ENCODE measurements at places on chromosomes 6 and 20. TPM values are rescaled to one million over a fixed set of nuclear protein-coding genes. Genes with fewer than 3 reads are reported as not detected.
A peak's percentile ranks its signal among the peaks of the same experiment; 100 is the strongest.

- H3K4me3 ChIP-seq = no peak overlapping the region
- H3K27ac ChIP-seq = no peak overlapping the region
- H3K36me3 ChIP-seq = no peaks in the 10 kb centered on the region
These were observed 244.1 kb downstream of the TFAP2A start for GRCh38 chr6:10170816-10171215.

- H3K4me1 ChIP-seq = no peaks in the 10 kb centered on the region
- no peak for DNase-seq
- H3K36me3 ChIP-seq = no peaks in the 10 kb centered on the region
- no peak overlapping the region for H3K27ac ChIP-seq
These were observed 77.1 kb downstream of the GPR63 start for GRCh38 chr6:96760153-96760687.

- H3K27me3 ChIP-seq = no peaks in the 10 kb centered on the region
- no peak overlapping the region for H3K27ac ChIP-seq
- DNase-seq = no peak
- peaks cover 4% of the 10 kb centered on the region for H3K4me1 ChIP-seq
- H3K4me3 ChIP-seq = no peak overlapping the region
These were observed 103.8 kb upstream of the FLRT3 start for GRCh38 chr20:14441201-14441600.

GRCh38 chr6:153032255-153032882, 29.9 kb upstream of the MTRF1L start:
- DNase-seq = peak; percentile 67
- H3K27me3 ChIP-seq = no peaks in the 10 kb centered on the region
- H3K27ac ChIP-seq = no peak overlapping the region
- H3K4me3 ChIP-seq = no peak overlapping the region

DNA sequence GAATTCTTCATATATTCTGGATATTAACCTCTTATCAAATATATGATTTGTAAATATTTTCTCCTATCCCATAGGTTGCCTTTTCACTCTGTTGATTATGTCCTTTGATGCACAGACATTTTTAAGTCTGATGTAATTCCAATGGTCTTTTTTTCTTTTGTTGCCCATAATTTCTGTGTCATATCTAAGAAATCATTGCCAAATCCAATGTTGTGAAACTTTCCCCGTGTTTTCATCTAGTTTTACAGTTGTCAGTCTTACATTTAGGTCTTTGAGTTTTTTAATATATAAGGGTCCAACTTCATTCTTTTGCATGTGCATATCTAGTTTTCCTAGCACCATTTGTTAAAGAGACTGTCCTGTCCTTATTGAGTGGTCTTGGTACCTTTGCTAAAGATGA, 111.5 kb downstream of the SESN1 start:
- H3K36me3 ChIP-seq = peaks cover under 1% of the 10 kb centered on the region
- H3K27ac ChIP-seq = no peak overlapping the region
- H3K4me1 ChIP-seq = no peaks in the 10 kb centered on the region
- no peak overlapping the region for H3K4me3 ChIP-seq
- no peaks in the 10 kb centered on the region for H3K27me3 ChIP-seq
- no peak for DNase-seq

GRCh38 chr6:3339811-3340210, 81.1 kb downstream of the PSMG4 start:
- H3K27me3 ChIP-seq = no peaks in the 10 kb centered on the region
- no peaks in the 10 kb centered on the region for H3K4me1 ChIP-seq
- H3K4me3 ChIP-seq = no peak overlapping the region
- no peak overlapping the region for H3K27ac ChIP-seq

DNA sequence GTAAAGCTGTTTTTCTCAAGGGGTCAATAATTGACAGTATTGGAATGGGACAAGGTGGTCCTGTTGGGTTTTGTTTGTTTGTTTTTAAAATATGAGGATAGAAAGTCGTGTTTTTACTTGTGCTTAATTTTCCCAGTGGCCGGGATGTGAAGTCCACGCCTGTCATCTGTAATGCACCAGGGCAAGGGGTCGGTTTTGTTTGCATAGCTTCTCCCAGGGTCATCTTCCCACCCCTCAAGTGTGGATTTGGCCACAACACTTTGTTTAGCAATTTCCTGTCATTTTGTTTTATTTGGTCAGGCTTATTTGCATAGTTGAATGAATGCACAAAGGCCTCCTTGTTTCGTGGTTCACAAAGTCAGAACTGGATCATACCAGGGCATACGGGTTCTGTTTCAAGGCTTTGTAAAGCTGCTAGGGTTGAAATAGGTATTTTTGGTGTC, 29.8 kb downstream of the SYNJ2 start:
- H3K27me3 ChIP-seq = no peaks in the 10 kb centered on the region
- H3K27ac ChIP-seq = no peak overlapping the region
- H3K4me1 ChIP-seq = peaks cover 29% of the 10 kb centered on the region
- no peaks in the 10 kb centered on the region for H3K36me3 ChIP-seq
- DNase-seq = peak; percentile 84

DNA sequence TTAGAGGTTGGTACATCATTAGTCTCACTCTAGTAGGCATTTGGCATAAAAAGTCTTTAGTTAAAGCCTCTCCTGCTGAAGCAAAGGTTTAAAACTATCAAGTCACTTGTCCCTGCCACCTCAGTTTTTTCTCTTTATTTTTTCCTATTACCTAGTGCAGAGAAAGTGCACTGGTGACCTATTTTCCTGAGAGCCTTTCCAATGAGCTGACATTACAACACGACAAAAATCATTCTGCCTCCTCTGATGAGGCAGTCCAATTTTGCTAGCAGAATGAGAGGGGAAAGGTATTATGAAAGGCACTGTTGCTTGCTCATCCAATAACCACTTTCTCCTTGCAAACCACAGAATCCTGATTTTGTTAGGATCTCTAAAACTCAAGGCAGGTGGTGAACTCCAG, 73.3 kb upstream of the SGK1 start:
- no peaks in the 10 kb centered on the region for H3K27me3 ChIP-seq
- no peak for DNase-seq
- H3K4me3 ChIP-seq = no peak overlapping the region
- H3K27ac ChIP-seq = no peak overlapping the region
- H3K4me1 ChIP-seq = no peaks in the 10 kb centered on the region
- H3K36me3 ChIP-seq = no peaks in the 10 kb centered on the region

Gene RPN2
- 139 TPM for total RNA-seq

DNA sequence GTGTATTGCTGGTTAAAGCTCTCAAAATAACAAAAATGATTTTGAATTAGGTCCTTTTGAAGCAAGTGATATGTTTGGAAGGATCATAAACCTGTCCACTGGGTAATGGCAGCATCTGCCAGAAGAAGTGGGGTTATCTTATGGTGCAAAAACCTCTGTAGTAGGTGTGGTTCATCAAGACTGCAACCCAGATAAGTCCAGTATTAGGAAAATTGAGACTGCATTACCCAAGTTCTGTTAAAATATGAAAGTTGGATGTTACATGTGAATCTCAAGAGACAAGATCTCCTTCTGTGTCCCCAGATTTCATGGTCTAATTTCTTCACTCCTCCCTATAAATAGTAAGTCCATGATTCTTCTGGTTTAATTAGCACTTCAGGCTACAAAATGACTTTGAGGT, 59.4 kb downstream of the RPRD1B start:
- no peak overlapping the region for H3K4me3 ChIP-seq
- H3K4me1 ChIP-seq = peaks cover 25% of the 10 kb centered on the region
- no peak for DNase-seq
- H3K27ac ChIP-seq = no peak overlapping the region
- H3K27me3 ChIP-seq = no peaks in the 10 kb centered on the region
- H3K36me3 ChIP-seq = peaks cover 5% of the 10 kb centered on the region

GRCh38 chr6:2952557-2953095, 18.7 kb downstream of the SERPINB6 start:
- no peak overlapping the region for H3K4me3 ChIP-seq
- no peaks in the 10 kb centered on the region for H3K27me3 ChIP-seq
- H3K36me3 ChIP-seq = peaks cover 16% of the 10 kb centered on the region
- DNase-seq = peak; percentile 87
- peak overlapping the region; percentile 49 for H3K27ac ChIP-seq

DNA sequence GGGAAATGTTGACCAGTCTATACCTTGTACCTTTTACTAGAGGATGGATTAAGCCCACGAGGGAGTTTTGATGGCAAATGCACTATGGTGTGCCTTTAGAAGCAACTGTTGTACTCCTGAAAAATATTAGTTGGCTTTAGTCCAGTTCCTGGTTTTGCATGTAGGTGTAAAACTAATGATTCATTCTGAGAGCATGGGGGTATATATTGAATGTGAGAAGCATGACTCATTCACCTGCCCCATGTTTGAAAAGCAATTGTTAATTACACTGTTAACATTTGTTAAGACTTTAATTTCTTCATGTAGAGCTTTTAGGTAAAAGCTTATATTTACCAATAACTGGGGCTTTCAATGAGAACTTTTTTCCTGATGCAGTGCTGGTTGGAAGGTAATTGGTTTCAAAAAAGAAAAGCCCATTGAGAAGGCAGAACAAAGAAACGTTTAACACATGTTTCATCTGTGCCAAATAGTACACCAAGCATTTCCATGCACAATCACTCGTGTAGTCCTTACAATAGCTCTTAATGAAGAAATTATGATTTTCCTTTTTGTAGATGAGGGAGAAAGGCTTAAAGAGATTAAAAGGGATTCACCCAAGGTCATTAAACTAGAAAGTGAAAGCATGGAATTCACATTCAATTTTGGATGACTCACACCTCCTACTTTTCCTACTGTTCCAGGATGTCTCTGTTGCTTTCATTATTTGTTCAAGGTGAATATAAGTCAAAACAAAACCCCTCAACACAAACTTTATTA, 134.1 kb downstream of the CCDC170 start:
- H3K4me3 ChIP-seq = no peak overlapping the region
- no peak overlapping the region for H3K27ac ChIP-seq
